Esophagus squamous epithelium (tissue), 5 donors: ENCODE measurements at places on chromosomes 1 and 21.

GRCh38 chr21:45449658-45450422 lies 44.9 kb downstream of the COL18A1 start:
- no peak for DNase-seq

GRCh38 chr1:111145542-111145941 lies 5.5 kb downstream of the CEPT1 start:
- no peak for DNase-seq

DNA sequence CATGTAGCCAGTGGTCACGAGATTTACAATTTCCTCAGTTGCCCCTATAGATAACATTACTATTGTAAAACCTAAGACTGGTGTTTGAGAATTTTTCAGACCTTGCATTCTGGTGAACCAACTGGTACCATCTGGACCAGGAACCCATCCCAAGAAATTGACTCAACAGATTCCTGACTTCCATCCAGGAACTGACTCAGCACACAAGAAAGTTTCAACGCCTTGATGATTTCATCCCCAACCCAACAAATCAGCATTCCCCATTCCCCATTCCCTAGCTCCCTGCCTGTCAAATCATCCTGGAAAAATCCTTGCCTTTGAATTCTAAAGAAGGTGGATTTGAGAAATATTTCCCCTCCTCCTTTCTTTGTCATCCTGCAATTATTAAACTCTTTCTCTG lies 529.8 kb upstream of the PRMT6 start:
- DNase-seq = no peak

DNA sequence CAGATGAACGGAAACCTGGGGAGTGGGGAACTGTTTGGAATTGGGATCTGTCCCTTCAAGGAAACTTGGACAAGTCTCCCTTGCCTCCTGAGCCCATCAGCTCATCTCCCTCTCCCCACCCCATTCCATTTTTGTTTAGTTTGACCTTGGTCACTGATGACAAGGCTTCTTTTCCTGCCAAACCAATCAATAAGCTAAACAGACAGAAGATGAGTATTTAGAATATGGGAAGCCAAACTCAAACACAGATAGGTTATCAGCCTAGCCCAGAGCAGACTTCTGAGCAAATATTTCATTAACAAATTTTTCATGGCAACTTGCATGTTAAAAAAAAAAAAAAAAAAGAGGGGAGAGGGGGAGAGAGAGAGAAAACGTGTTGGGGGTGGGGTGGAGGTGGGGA lies 337.2 kb upstream of the PROX1 start:
- no peak for DNase-seq

- DNase-seq = no peak
These were observed 6.7 kb downstream of the MPL start for GRCh38 chr1:43344267-43344850.

GRCh38 chr1:235533476-235534168 lies 29.4 kb upstream of the B3GALNT2 start:
- no peak for DNase-seq
